Stimulated activated CD8-positive, alpha-beta memory T cell treated with anti-CD3 and anti-CD28 coated beads, Interleukin-2, amount 100 ng/mL, for 1 hour (primary cell): ENCODE measurements at places on chromosomes 1 and 21.
A peak's percentile ranks its signal among the peaks of the same experiment; 100 is the strongest.

- no peak for DNase-seq
These were observed 72.1 kb downstream of the PEX14 start for GRCh38 chr1:10546896-10547295.

DNA sequence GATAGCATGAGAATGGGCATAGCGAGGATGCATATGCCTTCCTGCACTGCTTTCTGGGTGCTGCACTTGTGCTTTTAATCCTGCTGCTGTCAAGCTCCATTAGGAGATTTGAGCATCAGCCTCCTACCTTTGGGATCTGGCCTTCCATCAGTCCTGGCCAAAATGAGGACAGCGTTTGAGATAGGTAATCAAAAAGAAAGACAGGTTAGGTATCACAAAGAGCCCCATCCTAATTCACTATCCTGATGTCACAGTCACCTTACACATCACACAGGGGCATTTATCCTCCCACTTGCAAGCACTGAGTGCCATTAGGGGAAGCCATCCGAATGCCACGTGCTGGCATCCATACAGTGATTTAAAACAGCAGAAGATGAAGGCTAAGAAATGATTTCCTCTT is 13.2 kb upstream of the FAM163A start:
- DNase-seq: no peak

DNA sequence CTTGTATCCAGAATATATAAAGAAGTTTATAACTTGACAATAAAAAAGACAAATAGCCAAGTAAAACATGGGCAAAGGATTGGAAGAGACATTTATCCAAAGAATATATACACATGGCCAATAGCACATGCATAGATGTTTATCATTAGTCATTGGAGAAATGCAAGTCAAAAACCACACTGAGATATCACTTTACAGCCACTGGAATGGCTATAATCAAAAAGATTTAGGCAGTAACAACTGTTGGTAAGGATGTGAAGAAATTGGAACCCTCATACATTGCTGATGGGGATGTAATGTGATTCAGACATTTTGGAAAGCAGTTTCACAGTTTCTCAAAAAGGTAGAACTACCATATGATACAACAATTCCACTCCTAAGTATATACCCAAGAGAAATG is 51.1 kb downstream of the SLC44A5 start:
- DNase-seq: no peak

DNA sequence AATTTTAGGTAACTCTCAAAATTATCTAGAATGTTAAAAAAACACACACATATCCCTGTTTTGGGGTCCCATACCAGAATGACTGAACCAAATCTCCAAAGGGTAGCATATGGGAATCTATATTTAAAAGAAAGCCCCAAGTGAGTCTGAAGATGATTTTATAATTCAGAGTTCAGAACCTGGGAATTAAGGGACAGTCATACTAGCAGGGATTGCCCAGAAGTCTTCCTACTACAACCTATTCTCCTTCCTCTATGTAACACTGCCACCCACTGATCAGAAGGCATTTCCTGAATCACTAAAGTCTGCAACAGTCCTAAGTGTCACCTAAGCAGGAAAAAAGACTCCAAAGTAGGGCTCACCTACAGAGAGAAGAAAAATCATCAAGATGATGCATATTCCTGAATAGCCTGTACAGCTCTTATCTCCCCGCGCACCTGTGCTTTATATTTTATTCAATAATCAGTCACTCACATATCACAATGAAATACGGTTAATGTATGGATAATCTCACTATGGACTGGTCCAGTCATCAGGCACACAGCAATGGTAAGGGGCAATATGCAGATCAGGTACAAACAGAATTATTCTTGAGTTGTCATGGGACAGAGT is 4.9 kb downstream of the RGS1 start:
- DNase-seq: no peak

DNA sequence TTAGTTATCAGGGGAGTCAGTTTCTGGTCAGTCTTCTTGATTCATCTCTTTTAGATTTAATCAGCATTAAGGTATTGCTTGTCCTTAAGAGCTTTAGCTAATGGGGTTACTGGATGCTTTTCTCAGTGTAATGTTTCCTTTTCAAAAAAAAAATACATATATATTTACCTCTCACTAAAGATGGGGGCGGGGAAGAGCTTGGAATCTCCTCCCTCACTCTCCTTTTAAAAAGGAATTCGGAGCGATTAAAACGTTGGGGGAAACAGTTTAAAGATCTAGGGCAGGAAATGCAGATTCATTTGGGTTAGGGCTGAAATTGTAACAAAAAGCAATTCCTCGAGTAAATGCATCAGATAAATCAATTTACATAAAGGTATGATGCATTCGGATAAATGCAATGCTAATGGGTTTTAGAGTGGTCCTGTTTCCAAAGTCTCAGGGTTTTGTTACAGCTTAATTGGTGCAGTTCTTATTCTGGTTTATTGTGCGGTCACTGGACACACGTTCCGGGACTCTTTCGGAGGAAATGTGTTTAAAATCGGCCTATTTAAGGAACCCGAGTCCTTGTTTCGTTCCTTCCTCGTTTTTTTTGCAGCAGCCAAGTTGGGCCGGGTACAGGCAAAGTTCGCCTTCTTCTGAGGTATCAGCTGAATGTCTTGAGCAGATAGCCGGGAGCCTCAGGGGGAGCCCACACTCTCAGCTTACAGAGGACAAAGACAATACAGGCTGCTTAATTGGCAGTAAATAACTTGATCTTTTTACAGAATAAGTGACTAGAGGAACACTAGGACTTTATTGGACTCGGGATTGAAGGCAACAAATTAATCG is 1.6 kb downstream of the LMO4 start:
- DNase-seq: no peak

- no peak for DNase-seq
These were observed 236.9 kb downstream of the SIPA1L2 start for GRCh38 chr1:232393010-232393409.

- DNase-seq: no peak
These were observed 4.0 kb upstream of the CAP1 start for GRCh38 chr1:40036574-40036973.

DNA sequence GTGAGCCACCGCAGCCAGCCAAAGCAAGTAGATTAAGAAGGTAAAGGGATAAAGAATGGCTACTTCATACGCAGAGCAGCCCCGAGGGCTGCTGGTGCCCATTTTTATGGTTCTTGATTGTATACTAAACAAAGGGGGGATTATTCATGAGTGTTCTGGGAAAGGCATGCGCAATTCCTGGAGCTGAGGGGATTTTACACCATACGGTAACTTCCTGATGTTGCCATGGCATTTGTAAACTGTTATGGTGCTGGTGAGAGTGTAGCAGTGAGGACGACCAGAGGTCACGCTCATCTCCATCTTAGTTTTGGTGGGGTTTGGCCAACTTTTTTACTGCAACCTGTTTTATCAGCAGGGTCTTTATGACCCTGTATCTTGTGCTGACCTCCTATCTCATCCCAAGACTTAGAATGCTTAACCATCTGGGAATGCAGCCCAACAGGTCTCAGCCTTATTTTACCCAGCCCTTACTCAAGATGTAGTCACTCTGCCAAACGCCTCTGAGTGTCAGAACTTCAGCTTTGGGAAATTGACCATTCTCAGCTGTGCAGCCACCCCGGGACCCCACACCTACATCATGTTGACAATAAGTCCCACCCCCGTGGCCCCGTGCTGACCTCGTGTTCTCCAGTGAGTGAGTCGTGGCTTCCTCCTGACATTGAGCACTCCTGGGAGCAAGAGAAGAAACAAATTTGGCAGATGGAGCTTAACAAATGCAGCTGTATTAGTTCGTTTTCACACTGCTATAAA is 149.4 kb upstream of the COL6A1 start:
- DNase-seq: no peak

GRCh38 chr1:43269627-43270375 is at the start of gene TMEM125:
TMEM125 (plus strand) TSS chr1:43269983; CDS start chr1:43272723, 2,740 bp downstream.
- DNase-seq: no peak

DNA sequence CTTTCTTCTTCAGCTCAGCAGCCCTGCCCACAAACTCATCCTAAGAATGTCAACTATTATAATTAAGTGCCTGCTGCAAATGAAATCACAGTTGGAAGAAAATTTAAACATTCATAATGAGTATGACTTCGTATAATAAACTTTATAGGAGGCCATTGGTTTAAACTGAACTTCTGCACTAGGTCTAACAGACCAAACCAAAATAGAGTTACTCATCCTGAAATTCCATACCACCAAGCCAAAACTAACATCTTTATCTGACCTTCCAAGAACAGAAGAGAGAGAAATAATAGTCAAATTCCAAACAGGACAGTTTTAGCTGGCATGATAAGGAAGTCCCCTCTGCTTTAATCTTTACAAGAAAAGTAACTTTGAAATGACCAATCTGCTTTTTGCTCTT is 472.4 kb upstream of the PRMT6 start:
- DNase-seq: no peak

DNA sequence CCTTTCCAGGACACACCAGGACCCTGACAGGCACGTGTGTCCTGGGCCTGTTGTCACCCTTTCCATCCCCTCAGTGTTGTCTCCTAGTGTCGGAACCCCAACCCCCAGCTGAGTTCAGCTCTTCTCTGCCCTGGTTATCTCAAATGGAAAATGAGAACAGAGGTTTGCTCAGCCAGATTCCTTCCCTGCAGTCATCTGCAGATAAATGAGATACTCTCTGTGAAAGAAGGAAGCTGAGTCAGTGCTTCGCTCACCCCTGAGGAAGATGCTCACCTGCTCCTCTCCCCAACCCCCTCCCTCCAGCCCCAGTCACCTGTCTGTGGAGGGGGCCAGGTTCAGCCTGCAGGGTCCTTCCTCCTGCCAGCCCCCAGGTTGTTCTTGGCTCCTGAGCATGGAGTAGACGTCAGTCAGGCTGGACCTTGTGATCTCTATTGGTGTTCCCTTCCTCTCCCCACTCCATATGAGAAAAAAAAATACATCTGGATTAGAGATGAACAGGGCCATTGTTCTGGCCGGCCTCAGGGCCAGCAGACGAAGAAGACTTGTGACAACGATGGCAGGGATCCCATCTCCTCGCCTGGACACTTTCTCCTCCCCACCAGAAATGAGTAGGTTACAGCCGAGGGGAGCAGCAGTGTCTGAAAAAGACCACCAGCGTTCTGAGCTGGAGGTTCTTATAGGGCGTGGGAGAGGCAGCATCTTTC is 20.9 kb downstream of the PHGDH start:
- no peak for DNase-seq

DNA sequence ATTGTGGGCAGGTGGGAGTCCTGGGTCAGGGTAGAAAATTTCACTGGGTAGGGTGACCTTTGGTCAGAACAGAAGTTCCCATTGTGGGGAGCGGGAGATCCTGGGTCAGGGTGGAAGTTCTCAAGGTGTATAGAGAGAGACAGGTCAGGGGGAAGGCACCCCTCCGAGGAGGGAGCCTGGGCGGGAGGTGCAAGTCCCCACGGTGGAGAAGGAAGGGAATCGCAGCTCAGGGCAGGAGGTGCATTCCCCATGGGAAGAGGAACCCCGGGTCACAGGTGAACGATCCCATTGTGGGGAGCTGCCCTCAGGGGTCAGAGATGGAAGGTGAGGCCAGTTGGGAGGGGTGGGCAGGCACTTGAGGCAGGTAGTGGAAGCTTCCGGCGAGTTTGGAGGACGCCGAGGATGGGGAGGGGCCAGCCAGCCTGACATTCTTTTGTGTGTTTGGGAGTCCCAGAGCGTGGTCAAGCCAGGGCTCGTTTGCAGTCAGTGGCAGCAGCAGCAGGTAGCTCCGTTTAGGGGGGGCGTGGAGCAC is 637 bp downstream of the LYPLA2 start:
- no peak for DNase-seq

GRCh38 chr1:182348961-182349747 is 42.4 kb downstream of the GLUL start:
- DNase-seq: no peak

- no peak for DNase-seq
These were observed 10.0 kb downstream of the CAPZB start for GRCh38 chr1:19475296-19475695.

- DNase-seq: no peak
These were observed 66.0 kb upstream of the PAX7 start for GRCh38 chr1:18564676-18565075.

DNA sequence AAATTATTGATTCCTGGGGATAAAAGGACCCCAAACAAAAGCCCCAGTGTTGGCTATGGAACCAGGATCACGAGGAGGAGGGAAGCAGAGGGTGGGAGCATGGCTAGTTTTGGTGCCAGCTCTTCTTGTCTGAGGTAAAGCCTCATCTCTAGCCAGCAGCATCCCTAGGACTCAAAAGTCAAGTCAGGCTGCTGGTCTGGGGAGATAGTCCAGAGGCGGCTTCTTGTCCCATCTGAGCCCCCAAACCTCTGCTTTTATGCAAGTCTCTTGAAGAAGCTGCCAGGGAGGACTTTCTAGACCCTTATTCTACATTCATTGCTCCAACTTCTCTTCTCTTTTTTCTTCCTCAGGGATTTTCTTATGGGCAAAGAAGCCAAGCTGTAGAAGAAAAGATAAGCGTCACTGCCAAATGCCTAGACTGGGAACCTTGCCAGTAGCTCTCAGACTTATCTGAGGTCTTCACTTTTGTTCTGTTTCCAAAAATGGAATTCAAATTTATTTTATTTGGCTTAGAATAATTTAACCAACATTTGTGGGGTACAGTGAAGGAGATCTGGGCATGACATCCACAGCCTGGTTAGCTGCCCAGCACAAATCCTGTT is 6.9 kb upstream of the ANKRD35 start:
- no peak for DNase-seq

- no peak for DNase-seq
These were observed 24.6 kb upstream of the MYSM1 start for GRCh38 chr1:58724483-58724882.

DNA sequence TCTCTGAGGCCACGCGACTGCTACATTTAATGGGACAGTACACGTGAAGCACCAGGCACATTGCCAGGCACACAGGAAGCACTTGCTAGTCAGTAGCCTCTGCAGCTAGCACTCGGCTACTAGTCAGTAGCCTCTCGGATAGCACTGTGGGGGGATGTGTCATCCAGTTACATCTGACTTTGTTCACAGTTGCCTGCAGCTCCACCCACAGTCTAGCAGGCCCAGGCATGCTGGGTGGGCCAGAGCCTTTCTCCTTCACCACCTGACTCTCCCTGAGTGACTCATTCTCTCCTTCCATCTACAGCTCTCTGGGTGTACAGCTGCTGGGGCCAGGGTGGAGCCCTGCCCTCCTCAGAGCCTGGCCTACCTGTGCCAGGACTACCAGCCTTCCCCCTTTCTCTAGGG is 51.5 kb downstream of the PTPRF start:
- DNase-seq: peak; percentile 3

DNA sequence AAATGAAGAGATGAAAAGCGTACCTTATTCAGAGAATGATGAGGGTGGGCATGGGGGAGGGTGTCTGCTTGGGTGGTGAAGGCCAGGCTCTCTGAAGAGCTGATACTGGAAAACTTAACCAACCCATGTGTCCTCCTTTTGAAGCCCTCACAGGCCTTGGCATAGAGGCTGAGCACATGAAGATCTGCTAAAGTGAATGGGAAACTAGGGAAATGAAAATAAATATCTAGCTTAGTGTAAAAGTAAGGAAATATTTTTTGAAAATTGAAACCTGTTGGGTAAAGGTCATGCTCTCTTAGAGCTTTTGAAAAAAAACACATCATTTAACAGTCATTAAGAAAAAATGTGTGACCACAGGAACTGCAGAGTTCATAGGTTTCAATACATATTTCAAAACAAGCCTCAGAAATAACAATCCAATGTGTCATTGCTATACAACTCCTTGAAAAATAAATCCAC is 40.5 kb upstream of the RALGPS2 start:
- no peak for DNase-seq
